Ascending aorta (tissue), 2 donors: ENCODE measurements at places on chromosomes 12 and 14. TPM values are rescaled to one million over a fixed set of nuclear protein-coding genes. Genes with fewer than 3 reads are reported as not detected.

- DNase-seq = no peak
Observed at GRCh38 chr12:52687497-52688385, 7.5 kb upstream of the KRT1 start.

- no peak for DNase-seq
Observed at GRCh38 chr12:132342251-132343227, 13.2 kb upstream of the GALNT9 start.

- DNase-seq = no peak
Observed at GRCh38 chr12:49225576-49226166, 36.8 kb upstream of the TUBA1A start.

GRCh38 chr12:33438851-33439586, 600 bp downstream of the SYT10 start:
- DNase-seq = no peak

GRCh38 chr12:71639341-71639760, 24.3 kb downstream of the ZFC3H1 start:
- DNase-seq = no peak

DNA sequence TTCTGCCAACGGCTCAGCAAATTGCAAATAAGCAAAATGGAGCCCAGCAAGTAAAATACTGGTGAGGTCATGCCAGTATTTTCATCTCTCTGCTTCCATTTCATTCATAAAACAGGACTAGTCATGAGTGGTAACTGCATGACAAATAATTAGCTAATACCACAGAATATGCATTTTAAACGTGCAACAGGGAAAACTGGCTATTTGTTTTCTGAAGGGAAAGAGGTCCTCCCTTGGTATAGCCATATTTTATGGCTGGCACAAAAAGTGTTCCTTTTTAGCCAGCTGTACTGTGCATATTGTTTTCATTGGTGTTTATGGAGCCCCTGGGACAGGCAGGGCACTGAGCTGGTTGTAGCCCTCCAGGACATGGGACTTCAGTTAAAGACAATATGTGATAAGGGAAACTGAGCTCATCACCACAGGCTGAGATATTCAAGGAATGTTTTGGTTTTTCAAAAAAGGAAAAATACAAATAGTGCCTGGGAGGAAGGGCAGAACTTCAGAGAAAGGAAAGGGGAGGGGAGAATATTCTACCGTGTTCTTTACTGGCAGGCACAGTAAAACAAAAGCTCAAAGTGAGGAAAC, 26.1 kb upstream of the FOXN3 start:
- no peak for DNase-seq

The SLCO1C1 gene
- not detected for total RNA-seq
